ENCODE measurements at places on chromosomes 7 and 10.
A peak's percentile ranks its signal among the peaks of the same experiment; 100 is the strongest.

GRCh38 chr7:30347226-30348082 is 63.1 kb downstream of the ZNRF2 start:
- no peak for DNase-seq

- no peak for DNase-seq
These were observed 64.5 kb downstream of the HIF1AN start for GRCh38 chr10:100600218-100600617.

DNA sequence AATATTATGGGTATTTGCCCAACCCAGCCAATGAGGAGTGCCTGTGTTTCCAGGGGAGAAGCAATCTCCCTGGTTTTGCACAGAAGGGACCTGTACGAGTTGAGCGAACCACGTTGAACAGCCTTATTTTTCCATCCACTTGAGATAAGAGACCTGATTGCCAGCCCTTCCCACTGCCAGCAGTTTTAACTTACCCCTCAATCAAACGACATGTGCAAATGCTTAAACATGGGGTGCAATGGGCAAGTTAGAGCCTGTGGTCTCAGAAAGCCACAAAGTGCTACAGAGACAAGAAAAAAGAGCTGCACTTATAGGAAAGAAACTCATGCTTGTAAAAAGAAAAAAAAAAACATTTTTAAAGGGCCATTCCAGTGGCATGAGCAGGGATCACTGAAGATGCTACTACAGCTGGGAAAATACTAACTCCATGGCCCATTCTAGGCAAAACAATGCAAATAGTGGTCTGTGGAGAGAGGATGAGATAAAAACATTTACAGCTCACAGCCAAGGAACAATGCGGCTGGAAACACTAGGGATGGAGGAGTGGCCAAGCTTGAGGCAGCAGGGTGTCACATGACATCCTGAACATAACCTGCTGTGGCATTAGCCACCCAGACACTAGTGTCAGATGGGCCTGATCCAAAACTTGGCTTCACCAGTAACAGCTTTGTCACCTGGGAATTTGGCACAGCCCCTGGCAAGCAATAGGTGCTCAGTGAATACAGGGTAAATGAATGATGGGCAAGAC is 162.8 kb downstream of the ELMO1 start:
- no peak for DNase-seq

GRCh38 chr10:34994565-34995142 is 95.5 kb downstream of the CUL2 start:
- DNase-seq, result peak; percentile 35

- no peak for DNase-seq
These were observed 3.4 kb downstream of the FAS start for GRCh38 chr10:88994019-88994418.

DNA sequence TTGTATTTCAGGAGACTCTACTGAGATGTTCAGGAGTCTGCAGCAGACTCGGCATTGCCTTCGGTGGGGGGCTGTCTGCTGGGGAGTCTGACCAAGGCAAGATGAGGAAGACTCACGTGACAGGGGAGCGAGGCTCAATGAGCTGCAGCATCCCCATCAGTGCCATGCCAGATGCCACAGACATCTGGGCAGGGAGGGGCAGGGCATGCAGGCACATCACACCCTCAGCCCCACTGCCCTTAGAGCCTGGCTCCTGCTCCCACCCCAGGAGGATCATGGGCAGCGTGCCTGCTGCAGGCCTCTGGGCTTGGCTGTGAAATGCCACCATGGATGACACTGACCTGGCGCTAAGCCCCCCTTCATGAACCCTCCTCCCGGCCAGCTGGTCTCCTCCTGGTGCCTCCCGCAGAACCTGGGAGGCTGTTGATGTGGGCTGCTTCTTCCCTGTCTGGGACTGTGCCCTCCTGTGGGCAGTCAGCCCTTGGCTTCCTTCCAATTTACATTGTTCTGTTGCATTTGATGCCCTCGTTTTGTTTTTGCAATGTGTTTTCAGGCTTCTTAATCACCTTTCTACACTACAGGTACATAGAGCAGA is 235.0 kb downstream of the PAXIP1 start:
- DNase-seq, result no peak

DNA sequence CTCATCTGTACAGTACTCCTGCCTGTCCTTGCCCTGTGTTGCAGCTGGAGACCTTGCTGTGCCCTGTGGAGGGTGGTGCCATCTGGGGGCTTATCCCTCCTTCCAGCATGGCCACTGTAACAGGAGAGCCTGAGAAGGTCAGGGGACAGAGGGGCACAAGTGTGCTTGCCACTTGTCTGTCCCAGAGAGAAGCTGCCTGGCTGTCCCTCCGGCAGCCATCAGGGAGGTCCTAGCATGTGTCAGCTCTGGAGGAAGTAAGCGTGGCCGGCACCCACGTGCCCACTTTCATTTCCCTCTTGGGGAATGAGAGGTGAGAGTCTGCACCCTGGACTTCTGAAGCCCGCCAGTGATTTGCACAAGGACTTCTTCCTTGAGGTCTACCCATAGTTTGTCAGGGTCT is 97.0 kb upstream of the PPIF start:
- no peak for DNase-seq

DNA sequence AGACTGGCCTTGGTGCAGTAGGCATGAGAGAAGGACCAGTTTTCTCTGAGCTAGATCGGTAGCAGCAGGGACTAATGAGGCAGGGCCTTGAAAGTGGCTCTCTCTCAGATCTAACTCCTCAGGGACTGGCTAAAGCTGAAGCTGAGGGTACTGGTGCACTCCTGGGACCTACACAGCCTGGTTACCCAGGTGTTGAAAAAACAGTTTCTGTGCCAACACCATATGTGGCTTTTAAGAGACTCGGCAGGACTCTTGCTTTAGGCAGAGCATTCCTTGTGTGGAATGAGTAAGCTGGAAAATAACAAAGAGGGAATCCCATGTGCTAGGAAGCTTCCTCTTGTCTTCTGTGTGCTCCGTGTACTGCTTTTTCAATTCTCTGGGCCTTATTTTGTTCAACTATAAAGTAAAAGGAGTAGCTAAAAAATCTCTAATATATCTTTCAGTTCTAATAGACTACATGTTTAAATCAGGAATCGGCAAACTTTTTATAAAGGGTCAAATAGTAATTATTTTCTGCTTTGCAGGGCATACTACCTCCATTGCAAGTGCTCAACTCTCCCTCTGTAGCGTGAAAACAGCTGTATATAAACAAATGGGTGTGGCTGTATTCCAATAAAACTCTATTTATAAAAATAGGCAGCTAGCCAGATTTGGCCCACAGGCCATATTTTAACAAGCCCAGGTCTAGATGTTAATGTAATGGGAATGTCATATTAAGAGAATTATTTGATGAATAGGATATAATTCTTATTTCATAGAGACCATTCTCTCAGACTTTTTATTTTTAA is 186.1 kb upstream of the KAT6B start:
- DNase-seq, result no peak

- no peak for DNase-seq
These were observed 160.7 kb upstream of the MKI67 start for GRCh38 chr10:128286762-128287500.

DNA sequence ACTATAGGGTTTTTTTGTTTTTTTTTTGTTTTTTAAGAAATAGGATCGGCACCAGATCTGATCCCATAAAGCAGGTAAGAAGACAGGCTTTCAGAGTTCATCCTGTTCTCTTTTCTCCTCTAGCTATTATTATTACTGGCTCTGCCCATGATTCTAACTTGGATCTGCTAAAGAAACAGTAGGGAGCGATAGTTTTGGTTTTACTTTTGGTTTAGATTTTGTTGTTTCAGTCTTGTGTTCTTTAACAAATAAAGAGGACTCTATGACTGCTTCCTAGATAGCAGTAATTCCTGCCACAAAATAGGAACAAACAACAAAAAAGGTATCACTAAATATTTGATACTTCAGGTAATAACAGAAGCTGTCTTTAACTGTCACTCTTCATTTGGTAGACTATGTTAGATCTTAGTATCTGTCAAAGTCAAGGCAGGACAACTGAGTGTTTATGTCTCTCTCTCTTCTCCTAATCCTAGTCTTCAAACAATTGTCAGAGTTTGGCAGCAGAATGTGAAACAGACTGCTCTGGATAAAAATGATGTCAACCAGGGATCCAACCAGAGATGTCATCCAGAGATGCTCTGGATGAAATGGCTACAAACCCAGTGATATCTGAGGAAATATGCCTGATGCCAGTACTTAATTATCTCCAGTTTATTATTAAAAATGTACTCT is 99.8 kb downstream of the KMT2C start:
- no peak for DNase-seq

DNA sequence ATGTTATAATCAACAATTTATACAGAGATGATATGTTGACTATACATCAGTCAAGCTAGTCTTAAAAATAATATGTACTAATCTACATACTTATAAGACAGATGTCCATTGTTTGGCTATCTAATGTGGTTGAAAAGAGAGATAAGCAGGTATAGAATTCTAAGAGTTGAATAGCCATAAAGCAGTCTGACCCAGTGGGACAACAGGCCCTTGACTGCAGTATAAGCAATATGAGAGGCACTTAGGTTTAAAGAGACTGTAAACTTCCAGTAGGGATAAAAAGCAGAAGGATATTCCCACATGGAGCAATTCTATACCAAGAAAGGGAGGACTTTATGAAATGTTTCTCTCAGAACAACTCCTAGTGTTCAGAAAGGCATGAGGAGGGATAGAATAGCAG is 139.3 kb downstream of the ELAPOR2 start:
- no peak for DNase-seq

DNA sequence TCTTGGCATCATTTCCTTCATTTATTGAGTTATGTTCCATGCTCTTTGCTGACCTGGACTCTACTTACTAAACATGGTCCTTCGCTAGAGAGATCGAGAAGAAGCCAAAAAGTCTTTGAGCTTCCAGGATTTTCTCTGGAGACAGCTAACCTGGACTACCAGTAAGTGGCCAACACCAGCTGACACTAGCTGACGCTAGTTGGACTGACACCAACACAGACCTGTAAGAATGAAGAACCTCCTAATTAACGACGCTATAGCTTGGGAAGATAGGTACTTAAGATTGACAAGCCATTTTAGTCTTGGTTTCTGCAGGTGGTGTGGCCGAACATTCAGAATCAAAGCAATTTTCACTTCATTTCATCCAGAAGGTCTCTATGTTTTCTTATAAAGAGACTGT is 66.4 kb downstream of the GALNT17 start:
- DNase-seq, result no peak

- DNase-seq, result peak; percentile 37
These were observed 102.7 kb downstream of the FAM53B start for GRCh38 chr10:124641282-124642087.

DNA sequence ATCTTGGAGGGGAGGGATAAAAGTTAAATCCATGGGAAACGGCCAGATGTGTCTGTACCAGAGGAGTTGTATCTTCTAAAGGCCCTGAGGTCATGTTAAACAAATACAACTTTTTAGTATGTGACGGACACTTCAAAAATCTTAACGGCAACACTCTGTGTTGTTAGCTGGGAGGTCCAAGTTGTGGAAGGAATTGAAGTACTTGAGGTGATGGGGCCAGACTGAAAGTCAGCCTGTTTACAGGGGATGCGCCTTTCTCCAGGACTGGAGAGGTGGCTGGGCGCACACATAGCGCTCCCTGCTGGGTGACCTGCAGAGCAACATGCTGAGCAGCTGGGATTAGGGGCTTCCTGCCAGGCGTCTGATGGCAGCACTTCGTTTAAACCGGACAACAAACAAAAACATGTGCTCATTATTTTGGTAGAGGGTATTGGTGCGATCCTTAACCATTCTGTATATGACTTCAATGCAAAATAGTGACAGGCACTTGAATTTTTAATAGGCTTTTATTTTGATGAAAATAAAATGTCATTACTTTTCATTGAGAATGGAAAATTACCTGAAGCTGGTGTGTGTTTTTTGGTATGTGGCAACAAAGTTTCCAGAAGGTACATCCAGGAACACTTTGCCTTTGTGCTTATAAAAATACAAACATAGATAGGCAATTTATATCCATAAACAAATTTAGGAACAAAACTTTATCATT is 198.2 kb downstream of the MLLT10 start:
- peak; percentile 18 for DNase-seq

- no peak for DNase-seq
These were observed 95.0 kb downstream of the ST7 start for GRCh38 chr7:117048114-117048866.

GRCh38 chr10:102819054-102819453 is 18.2 kb downstream of the CYP17A1 start:
- DNase-seq, result no peak

DNA sequence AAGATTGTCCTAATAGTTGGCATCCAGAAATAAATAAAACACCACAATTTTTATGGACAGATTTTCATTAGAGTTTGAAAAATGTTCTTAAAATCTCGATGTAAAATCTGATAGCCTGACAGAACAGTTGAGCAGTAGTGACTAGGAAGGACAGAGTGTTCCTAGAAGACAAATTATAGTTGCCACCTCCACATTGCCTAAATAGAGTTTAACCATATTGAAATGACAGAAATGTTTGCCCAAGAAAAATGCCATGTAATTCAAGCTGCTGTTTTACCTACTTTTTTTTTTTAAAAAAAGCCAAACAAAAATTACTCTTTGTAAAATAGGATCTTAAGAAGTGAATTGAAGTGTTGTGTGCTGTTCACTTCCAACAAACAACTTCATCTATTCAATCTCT is 8.9 kb upstream of the HERC4 start:
- DNase-seq, result no peak

DNA sequence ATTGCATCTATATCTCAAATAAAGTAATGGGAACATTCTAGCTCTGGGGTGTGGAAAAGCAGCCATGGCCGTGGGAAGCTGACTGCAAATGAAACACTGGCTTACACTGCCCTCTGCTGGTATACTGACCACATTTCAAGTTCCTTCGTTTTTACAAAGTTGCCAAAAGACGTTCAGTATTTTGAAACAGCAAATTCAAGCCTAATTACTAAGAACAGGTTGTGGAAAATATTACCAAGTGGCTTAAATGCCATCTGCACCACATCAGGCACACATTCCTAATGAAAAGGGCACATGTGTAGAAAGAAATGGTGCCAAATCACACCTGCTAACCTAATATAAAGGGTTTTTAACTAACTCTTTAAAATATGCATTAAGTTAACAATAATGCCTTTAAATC is 83.9 kb downstream of the JAZF1 start:
- DNase-seq, result peak; percentile 6

- DNase-seq, result no peak
These were observed 10.4 kb downstream of the CALML3 start for GRCh38 chr10:5534880-5535856.

DNA sequence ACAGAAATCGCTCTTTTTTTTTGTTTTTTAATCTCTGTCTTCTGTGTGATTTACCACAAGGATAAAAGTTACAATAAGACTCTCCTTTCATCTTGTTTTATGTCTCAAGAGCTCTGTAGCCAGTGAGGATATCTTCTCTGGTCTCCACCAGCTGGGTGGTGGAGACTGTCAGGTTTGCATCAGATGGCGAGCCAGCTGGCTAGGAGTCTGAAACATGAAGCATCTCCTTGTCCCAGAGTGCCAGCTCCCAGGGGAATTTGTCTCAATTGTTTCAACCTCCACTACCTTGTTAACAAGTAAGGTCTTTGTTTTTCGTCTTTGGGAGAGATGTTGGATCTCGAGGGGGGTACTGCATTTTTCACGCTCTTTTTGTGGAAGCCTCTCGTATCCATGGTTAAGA is 47.3 kb downstream of the FRMPD2 start:
- DNase-seq, result no peak

Measured in stimulated activated CD4-positive, alpha-beta T cell treated with anti-CD3 and anti-CD28 coated beads, Interleukin-15, amount 100 ng/mL, for 48 hours (primary cell).